CD4-positive, alpha-beta T cell (primary cell): ENCODE measurements at places on chromosomes 7 and 10.

- DNase-seq, result no peak
Observed at GRCh38 chr7:128814499-128814898, 15.7 kb upstream of the FLNC start.

- DNase-seq, result no peak
Observed at GRCh38 chr7:55162476-55162875, 143.7 kb downstream of the EGFR start.

DNA sequence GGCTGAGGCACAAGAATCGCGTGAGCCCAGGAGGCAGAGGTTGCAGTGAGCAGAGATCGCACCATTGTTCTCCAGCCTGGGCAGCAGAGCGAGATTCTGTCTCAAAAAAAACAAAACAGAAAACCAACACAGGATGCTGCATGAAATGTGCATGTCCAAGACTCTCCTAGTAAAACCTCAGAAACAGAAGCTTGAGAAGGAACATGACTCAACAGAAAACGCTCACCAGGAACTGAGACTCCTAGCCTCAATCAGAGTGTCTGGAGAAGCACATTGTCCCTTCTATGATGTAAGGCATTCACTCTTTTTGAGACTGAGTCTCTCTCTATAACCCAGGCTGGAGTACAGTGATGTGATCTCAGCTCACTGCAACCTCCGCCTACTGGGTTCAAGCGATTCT is 168.3 kb downstream of the MYOF start:
- DNase-seq, result no peak

- DNase-seq, result no peak
Observed at GRCh38 chr7:10537764-10538163, 435.9 kb upstream of the PHF14 start.
